ENCODE measurements at places on chromosomes 1 and 21.

DNA sequence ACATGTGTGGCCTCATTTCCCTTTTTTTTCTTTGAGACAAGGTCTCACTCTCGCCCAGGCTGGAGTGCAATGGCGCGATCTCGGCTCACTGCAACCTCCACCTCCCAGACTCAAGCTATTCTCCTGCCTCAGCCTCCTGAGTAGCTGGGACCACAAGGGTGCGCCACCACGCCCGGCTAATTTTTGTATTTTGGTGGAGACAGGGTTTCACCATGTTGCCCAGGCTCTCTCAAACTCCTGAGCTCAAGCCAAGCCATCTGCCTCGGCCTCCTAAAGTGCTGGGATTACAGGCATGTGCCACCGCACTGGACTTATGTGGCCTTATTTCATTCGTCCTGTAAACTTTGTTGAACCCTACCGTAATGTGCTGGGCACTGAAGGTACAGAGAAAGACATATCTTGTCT lies 569 bp upstream of the WARS2 start:
- no peak for DNase-seq

DNA sequence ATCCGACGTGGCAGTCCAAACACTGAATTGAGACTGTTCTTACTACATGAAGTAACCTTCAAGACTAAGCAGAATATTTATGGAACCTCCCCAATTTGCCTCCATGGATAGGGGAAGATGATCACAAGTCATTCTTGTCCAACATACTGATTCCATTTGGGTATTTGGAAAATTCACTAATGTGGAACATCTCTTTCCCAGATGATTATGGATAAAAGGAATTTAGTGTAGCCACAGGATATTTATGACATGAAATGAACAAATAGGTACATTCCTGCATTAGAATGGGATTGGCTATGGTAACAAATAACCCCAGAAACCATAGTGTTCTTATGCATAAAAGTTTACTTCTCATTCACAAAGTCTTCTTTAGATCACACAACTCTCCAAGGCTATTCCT lies 40.2 kb upstream of the SGIP1 start:
- DNase-seq, result no peak

DNA sequence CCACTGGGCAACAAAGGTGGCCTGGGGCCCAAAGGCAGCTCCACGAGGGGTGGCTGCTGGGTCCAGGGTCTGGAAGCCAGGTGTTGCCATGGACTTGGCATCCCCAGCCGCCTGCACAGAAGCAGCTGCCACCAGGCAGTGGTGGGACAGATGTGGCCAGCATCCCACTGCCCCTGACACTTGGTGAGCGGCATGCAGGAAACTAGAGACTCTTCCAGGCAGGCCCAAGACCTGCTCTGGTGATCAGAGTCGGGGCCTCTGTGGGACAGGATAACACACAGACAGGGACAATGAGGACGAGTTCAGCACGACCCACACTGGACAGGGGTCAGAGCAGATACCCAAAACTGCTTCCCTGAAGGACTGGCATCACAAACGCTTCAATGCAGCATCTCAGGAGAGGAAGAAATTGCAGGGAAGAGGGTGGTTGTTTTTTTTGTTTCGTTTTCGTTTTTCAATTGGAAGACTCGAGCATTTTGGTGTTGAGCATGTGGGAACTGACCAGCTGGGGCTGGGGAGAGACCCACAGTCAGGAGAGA lies 34.1 kb upstream of the RNF187 start:
- DNase-seq, result no peak

DNA sequence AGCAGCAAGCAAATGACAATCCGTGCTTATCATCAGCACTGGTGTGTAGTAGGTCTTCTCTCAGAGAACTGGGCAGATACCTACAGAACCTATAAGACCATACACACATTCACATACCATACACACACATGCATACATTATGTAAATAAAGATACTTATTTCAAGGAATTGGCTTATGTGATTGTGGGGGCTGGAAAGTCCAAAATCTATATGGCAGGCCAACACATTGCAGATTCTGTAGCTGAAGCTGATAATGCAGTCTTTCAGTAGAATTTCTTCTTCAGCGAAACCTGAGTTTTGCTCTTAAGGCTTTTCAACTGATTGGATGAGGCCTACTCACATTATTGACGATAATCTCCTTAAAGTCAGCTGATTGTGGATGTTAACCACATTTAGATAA lies 24.1 kb downstream of the RAP1A start:
- DNase-seq, result no peak

DNA sequence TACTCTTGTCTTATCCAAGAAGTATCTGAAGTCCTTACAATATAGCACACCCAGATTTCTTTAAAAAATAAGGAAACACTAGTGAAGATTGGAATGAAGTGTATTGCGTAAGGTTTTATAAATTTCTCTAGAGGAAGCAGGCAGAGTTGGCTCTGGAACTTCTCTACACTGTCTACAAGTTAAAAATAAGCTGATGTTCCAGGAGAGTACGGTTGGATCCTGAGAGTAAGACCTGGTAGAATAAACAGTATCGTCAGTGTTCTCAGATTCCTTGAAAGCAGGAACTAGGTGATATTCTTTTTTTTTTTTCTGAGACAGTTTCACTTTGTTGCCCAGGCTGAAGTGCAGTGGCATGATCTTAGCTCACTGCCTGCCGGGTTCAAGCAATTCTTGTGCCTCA lies 107.9 kb downstream of the USP25 start:
- no peak for DNase-seq

- no peak for DNase-seq
These were observed 578.5 kb upstream of the ZP4 start for GRCh38 chr1:238469146-238469631.

GRCh38 chr1:45552331-45552730 lies 1.7 kb downstream of the AKR1A1 start:
- no peak for DNase-seq

GRCh38 chr1:53535846-53536245 lies 76.6 kb downstream of the DMRTB1 start:
- no peak for DNase-seq

DNA sequence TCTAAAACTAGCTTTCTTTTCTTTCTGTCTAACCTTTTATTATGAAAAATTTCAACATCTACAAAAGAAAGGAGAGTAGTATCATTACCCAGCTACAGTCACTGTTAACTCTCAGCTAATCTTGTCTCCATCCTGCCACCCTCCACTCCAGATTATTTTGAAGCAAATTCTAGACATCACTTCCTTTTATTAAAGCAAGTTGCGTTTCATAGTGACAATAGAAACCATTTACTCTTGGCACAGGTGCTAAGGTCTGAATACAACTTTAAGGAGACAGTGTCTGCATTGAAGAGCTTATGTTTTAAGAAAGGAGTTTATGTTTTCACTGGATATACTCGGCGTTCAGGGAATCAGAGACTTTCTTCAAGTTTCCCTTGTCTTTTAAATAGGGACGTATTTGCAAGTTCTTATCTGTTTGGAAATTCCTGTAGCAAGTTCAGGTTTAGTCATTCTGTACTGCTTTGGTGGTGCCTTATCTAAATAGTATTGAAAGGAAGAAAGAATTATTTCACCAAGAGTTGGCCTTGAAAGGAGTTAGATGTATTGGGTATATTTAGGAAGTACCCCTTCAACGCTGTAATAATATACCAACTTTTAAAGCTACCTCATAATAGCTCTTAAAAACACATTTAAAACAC lies 42.7 kb downstream of the ITSN1 start:
- DNase-seq, result no peak

GRCh38 chr1:54417123-54417522 lies 10.9 kb upstream of the SSBP3 start:
- no peak for DNase-seq

GRCh38 chr21:38261851-38262250 lies 5.1 kb downstream of the KCNJ15 start:
- no peak for DNase-seq

DNA sequence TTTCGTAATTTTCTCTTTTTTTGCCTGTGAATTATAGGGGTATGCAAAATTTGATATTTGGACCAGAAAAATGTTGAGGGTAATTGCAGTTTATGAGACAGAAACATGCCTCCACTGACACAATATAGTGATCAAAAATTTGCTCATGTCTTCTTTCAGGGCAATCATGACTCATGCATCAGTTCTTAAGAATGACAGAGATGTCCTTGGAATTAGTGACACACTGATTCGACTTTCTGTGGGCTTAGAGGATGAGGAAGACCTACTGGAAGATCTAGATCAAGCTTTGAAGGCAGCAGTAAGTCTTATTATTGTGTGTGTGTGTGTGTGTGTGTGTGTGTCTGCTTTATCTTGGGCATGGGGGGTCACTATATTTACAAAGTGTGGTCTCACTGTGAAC lies 27.5 kb downstream of the CTH start:
- no peak for DNase-seq

GRCh38 chr1:211843018-211843417 lies 12.5 kb upstream of the LPGAT1 start:
- DNase-seq, result no peak

DNA sequence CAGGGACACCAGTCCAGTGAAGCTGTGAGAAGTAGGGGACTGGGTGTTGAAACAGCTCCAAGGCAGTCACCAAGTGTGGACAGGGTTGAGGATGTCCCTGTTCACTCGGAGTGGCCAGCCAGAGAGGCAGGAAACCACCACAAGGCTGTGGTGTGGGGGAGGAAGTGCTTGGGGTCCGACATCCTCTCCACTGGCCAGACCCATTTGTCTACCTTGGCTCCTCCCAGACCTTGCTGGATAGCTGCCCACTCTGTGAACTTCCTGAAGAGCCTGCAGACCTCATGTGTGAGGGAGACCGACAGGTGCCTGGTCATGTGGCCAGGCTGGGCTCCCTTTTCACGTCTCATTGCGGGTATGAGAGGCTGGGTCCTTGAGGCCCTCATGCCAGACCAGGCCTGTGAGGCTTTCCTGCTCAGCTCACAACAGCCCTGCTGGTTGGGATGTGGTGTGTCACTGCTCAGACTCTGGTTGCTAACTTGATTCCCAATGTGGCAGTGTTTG lies 21.8 kb downstream of the CYP4B1 start:
- no peak for DNase-seq

DNA sequence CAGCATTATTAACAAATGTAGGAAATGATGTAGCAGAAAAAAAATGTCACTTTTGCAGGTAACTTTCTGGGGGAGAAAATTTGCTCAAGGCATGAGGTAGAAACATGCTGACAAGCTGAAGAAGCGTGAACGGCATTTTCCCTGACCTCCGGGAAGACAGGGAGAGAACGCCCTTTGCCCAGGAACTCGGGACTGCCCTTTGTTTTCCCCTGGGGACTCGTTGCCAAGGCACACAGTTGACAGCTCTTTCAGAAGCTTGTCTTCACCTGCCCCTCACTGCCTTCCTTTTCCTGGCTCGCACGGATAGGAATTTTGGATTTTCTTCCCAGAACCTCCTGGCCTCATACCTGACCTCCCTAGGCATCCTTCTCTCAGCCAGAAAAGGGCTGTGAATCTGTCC lies 52.7 kb upstream of the COA6 start:
- DNase-seq, result no peak

DNA sequence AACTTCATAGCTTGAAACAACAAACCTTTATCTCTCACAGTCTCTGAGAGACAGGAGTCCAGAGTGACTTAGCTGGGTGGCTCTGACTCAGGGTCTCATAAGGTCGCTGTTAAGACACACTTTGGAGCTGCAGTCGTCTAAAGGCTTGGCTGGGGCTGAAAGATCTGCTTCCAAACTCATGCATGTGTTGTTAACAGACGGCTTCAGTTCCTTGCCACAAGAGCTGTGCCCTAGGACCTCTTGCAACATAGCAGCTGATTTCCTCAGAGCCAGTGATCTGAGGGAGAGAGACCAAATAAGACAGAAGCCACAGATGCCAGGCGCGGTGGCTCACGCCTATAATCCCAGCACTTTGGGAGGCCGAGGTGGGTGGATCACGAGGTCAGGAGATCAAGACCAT lies 176.8 kb downstream of the DISC1 start:
- no peak for DNase-seq

GRCh38 chr1:1242461-1243265 lies 3.9 kb downstream of the C1QTNF12 start:
- no peak for DNase-seq

DNA sequence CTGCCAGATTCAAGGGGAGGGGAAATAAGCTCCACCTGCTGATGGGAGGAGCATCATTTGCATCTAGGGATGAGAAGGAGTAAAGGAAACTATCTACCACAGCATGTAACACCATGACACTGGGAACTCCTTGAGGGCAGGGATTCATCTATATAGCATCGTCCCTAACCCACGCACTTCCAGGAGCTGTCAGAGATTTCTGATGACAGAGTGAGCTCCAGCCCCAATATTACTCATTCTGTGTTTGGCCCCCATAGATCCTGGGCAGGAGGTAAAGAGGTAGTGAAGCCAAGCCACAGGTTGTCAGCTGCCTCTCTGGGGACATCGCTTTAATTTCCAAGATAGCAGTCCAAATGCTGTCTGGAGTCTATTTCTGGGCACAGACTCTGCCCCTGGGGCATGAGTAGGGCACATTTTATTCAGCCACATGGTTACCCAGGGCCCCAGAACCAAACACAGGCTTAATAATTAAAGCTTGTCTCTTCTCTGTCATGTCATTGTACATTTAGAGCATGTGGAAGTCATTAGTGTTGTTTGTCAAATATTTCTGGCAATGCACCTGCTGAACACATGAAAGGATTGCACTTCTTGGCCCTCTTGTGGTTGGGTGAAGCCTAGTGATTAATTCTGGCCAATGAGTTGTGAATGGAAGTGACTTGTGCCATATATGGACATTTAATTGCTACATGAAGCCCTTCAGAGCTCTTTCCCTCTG lies 105.9 kb upstream of the POU3F1 start:
- no peak for DNase-seq

- DNase-seq, result no peak
These were observed 1003.0 kb downstream of the TTLL7 start for GRCh38 chr1:82995951-82996350.

DNA sequence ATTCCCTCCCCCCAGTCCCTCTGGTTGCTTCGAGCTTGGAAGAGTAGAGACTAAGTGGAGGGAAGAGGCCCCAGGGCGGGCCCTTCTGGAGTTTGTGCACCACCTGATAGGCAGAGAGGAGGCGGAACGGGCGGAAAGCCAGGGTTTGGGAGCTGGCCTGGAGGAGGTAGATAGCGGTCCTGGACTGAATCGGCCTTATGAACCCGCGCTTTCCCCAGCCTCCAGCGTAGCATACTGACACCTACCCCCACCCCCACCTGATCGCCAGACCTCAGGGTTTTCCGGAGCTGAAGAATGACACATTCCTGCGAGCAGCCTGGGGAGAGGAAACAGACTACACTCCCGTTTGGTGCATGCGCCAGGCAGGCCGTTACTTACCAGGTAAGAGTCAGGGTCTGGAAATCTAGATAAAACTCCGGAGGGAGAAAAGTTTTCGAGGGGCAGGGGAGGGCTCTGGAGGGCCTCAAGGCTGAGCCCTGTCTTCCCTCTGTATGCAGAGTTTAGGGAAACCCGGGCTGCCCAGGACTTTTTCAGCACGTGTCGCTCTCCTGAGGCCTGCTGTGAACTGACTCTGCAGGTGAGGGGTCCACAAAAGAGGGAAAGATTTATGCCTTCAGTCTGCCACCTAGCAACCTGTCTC lies 705 bp downstream of the UROD start:
- DNase-seq, result no peak

GRCh38 chr1:14260480-14260879 lies 338.0 kb upstream of the KAZN start:
- DNase-seq, result no peak
